ENCODE measurements at places on chromosomes 7 and 10. TPM values are rescaled to one million over a fixed set of nuclear protein-coding genes. Genes with fewer than 3 reads are reported as not detected.

GRCh38 chr10:70053841-70054288, 1.2 kb downstream of the MACROH2A2 start:
- peaks cover 12% of the 10 kb centered on the region for H3K4me1 ChIP-seq
- peak; percentile 81 for DNase-seq
- peak overlapping the region; percentile 91 for H3K4me3 ChIP-seq
- H3K27me3 ChIP-seq: no peaks in the 10 kb centered on the region
- no peak overlapping the region for H3K27ac ChIP-seq

- H3K4me3 ChIP-seq: no peak overlapping the region
- no peak for DNase-seq
- 0 out of 2 replicates have a peak, but pooled peaks cover 5% of the 10 kb centered on the region for H3K27me3 ChIP-seq
- H3K36me3 ChIP-seq: no peaks in the 10 kb centered on the region
- no peaks in the 10 kb centered on the region for H3K4me1 ChIP-seq
Observed at GRCh38 chr7:120615703-120616102, 242.2 kb downstream of the TSPAN12 start.

DNA sequence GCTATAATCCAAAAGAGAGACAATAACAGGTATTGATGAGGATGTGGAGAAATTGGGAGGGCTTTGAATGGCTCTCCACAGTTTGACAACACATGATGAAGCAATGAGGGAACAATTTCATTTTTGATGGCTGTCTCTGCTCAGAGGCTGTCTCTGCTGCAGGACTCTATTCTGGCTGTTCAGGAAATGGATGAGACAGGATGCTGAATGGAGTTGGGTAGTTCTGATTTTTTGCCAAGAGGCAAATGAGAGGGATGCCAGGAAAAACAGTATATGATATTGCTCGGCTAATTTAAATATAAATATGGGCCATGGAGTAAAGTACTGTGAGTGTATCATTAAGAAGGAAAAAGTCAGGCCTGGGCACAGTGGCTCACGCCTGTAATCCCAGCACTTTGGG, 16.8 kb downstream of the APBB1IP start:
- no peak overlapping the region for H3K4me3 ChIP-seq
- H3K4me1 ChIP-seq: no peaks in the 10 kb centered on the region
- H3K27ac ChIP-seq: no peak overlapping the region

The TSPAN33 gene
- 7.2 TPM for polyA plus RNA-seq

- no peaks in the 10 kb centered on the region for H3K27me3 ChIP-seq
- H3K27ac ChIP-seq: no peak overlapping the region
- no peak for DNase-seq
- H3K36me3 ChIP-seq: no peaks in the 10 kb centered on the region
Observed at GRCh38 chr10:85888559-85888958, 478.0 kb downstream of the GRID1 start.

The EGR2 gene
- 0.47 TPM for polyA plus RNA-seq

GRCh38 chr10:118835682-118836326, 81.0 kb upstream of the CACUL1 start:
- peak; percentile 51 for DNase-seq
- H3K36me3 ChIP-seq: no peaks in the 10 kb centered on the region
- peaks cover 29% of the 10 kb centered on the region for H3K4me1 ChIP-seq
- no peaks in the 10 kb centered on the region for H3K27me3 ChIP-seq
- peak overlapping the region; percentile 19 for H3K27ac ChIP-seq
